Cardiac fibroblast (primary cell): ENCODE measurements at places on chromosomes 6 and 20.

DNA sequence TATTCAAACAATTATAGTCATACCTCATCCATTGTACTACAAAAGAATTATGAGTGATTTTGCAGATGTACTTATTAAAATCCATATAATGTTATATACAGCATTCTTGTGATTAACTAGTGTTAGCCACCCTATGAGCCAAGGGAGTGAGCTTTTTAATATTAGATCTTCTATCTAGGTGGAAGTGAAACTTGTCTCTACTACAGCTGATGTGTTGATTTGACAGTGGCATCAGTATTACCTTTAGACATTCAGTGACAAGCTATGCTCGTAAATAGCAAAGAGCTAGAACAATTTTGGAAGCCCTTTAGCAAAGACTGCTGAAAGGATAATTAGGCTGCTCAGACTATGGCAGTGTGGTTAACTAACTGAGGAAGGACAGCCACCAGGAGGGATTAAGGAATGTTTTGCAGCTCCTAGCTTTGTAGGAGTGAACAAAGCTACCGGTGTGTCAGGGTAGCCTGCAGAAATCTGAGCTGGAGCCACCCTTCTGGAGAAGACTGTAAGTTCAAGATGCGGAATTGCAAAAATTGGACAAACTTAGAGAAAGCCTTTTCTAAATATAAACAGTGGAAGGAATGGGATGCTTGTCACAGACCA lies 73.7 kb downstream of the AFG1L start:
- no peak for DNase-seq

DNA sequence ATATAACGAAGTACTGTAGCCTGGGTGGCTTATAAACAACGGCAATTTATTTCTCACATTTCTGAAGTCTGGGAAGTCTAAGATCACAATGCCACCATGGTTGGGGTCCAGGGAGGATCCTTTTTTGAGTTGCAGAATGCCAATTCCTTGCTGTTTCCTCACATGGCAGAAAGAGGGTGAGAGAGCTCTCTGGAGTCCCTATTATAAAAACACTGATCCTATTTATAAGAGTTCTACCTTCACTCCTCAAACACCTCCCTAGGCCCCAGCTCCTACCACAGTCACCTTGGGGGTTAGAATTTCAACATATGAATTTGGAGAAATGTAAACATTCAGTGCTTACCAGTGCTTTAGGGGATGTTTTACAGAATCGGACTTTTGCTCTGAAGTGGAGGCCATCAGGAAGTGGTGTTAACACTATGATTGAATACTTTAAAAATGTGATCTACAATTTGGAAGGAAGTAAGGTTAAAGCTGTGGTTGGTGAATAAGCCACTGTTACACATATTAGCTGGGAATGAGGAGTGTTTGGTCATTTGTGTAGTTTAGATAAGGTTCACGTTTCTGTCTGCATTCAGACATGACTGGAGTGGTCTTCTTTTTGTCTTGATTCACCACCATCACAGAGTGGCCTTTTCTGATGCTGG lies 79.9 kb upstream of the SPTLC3 start:
- peak; percentile 55 for DNase-seq

DNA sequence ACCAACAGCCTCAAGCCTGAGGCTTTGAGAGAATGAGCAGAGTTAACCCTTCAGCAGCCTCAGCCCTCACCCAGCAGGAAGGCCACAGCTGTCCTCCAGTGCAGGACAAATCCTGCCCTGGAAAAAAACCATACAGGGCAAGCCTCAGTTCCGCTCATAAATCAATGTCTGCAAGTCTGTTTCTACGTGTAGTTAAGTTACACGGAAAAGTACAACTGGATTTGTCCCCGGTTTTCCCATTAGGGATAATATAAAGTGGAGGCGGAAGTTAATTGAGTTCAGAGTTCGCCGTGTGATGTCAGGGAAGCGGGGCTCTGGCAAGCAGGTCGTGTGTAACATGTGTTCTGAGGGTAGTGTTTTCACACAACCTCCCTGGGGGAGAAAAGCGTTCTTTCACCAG lies 44.2 kb upstream of the EYA2 start:
- DNase-seq: no peak

DNA sequence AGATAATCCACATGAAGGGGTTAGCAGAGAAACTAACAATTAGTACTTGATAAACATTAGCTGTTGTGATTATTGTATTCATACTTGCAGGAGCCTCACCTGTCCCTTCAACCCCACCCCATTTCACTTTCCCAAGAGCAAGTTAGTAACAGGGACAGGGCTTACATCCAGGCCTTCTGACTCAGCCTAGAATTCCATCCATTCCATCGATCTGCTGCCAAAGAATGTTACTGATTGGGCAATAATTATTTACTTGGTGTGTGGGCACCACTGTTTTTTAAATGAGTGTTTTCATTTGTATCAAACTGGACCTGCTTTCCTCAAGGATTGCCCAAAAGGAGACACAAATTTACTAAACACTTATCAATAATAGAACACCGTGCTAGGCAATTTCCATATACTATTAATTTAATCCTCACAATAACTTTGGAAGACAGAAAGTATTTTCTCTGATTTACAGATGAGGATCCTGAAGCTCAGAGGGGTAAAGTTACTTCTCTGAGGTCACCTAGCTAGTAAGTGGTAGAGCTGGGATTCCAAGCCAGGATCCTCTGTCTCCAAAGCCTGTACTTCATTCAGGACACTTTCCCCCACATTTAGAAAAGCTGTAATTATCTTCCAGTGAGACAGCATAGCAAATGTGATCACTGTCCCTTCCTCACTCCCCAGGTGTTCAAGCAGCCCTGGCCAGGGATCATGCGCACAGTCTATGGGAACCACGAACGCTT lies 32.8 kb downstream of the GSS start:
- peak; percentile 90 for DNase-seq

DNA sequence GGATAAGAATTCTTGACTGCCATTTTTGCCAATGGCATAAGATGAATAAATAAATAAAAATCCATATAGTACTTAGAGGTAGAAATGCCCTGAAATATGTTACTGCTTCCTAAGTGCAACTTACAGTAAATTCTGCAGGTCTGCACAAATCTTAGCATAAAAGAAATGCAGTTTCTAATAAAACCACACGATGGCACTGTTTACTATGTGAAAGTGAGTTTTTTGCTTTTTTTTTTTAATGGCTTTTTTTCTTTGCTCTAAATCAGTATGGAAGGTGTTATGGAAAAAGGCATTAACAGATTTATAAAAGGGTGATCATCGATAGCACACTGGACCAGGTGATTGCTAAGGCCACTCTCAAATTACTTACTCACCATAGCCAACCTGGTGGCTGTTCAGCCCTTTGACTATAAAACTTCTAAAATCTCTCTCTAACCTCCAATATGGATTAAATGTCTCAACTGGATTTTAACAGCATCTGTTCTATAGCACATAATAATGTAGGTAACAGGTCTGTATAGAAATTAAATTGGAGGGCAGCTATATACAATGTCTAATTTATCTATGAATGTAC lies 45.8 kb downstream of the AHI1 start:
- DNase-seq: peak; percentile 64

DNA sequence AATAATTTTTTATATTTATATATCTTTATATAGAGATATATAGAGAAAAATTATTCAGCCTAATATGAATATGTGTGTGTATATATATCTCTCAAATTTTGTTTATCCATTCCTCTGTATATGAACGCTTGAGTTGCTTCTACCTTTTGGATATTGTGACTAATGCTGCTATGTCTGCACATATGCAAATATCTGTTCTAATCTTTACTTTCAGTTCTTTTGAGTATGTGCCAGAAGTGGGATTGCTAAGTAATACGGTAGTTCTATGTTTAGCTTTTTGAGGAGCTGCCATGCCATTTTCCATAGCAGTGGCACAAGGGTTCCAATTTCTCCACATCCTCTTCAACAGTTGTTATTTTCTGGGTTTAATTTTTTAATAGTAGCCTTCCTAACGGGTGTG lies 72.8 kb upstream of the CEP85L start:
- peak; percentile 37 for DNase-seq

DNA sequence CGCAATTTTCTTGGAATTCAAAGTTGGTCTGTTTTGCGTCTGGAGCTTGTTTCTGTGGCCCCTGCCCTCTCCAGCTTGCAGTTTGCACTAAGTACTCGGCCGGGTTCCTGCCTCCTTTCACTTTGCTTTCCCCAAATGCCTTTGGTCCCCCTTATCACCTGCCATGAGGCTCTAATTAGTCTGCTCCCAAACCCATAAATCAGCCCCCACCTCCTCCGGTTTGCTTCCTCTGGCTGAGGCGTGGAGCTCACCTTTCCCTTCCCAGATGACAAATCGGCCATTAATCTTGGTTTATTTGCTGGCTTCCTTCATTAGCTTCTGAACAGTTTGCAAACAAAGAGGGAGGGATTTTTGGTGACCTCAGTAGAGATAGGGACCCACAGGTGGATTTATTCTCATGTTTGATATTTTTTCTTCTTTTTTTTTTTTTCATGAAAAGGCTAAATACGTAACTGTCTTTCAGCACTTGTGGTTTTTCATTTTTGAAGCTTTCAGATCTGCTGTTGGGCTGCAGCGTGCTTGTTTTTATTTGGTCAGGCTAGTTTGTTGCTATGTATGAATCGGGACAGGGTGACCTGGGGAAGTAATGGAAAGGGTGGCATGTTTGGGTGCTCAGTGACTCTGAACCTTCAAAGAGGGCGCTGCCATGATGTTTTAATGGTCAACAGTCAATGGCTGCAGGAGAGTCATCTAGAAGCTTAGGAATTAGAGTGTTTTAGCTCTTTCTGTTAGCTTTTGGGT lies 121.7 kb upstream of the JAG1 start:
- DNase-seq: no peak

- no peak for DNase-seq
Measured at GRCh38 chr6:10576226-10576625, 55.1 kb downstream of the GCNT2 start.

DNA sequence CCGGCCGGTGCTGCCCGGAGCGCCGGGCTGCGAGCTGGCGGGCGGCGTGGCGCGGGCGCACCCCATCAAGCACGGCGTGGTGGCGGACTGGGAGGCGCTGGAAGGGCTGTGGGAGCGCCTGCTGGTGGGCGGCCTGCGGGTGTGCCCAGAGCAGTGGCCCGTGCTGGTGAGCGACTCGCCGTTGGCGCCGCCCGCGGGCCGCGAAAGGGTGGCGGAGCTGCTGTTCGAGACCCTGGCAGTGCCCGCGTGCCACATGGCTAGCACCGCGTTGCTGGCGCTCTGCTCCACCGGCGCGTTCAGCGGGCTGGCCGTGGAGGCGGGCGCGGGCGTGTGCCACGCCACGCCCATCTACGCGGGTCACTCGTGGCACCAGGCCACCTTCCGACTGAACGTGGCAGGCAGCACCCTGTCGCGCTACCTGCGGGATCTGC lies 517 bp downstream of the ACTL10 start:
- DNase-seq: no peak

DNA sequence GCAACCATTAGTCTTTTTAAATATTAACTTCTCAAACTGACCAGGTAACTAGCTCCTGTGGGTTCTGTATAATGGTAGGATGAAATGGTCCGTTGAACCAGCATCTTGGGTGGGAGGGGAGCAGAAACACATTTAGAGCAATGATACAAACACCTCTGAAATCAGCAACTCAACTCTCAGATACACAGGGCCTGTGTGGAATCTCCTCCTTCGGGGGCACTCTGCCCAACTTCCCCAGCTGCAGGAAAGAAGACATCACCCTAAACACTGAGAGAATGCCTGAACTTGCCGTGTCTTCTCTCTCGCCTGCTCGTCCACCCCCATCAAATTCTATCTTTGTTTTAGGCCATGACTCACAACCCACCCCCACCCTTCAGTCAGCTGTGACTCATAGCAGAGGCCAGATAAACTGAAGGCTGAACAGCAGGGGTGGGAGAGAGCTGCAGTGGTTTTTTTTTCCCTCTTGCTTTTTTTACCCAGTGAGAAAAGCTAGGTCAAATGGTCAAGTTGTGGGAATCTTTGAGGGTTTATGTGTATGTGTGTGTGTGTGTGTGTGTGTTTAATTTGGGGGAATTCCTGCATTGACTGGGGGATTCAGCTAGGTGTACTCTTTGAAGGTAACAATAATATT lies 593.4 kb upstream of the JAG1 start:
- peak; percentile 95 for DNase-seq

DNA sequence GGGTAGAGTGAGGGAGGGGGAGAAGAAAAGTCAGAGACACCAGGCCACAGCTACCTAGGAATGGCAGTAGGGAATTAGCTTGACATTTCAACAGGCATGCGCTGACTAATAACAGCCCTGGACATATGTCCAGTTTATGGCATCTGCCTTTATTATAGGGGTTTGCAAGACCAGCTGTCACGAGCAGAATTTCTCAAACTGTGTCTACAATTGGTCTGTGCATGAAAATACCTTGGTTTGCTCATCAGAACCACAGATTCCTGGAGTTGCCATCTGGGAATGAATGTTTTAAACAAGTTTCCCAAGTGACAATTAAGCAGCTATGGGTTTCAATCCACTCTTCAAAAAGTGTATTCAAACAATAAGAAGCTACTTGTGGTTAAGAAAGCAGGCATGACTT lies 110.3 kb upstream of the ENPP5 start:
- DNase-seq: no peak

- no peak for DNase-seq
Measured at GRCh38 chr6:157459327-157459726, 78.3 kb downstream of the ZDHHC14 start.

DNA sequence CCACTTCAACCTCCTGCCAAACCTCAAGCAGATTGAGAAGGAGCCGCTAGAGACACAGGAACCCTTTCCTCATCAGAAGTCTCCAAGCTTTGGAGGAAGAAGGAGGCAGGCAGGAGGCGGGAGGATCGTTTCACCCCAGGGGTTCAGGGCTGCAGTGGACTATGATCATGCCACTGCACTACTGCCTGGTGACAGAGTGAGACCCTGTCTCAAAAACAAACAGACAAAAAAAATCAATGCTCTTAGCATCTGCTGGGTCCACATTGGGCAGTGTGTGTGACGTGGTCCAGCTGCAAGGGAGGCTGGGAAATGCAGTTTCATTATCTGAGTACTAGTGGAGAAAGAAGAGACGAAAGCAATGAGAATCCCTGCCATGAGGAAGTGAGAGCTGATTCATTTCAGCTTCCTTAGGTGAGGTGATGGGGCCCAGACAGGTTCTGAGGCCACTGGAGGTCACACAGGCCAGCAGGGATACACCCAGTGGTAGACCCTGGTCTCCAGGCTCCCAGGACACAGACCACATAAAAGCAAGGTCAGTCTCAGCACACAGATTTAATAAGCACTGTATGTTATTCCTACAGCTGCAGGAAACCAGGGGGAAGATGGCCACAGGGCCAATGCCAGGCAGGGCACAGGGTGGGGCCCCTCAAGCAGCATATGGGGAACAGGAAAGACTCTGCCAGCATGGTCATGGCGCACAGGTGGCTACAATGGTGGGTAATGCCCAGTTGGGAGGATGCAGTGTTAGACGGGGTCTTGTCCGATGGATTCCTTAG lies 4.3 kb downstream of the GFRA4 start:
- peak; percentile 14 for DNase-seq

GRCh38 chr6:33944686-33945411 lies 141.0 kb upstream of the MLN start:
- no peak for DNase-seq
